Natural killer cell treated with Interleukin-12 subunit alpha and Interleukin-12 subunit beta and Interleukin-15 and Interleukin-18, amount 100 ng/mL, for 72 hours (primary cell): ENCODE measurements at places on chromosomes 1 and 21. TPM values are rescaled to one million over a fixed set of nuclear protein-coding genes. Genes with fewer than 3 reads are reported as not detected.

DNA sequence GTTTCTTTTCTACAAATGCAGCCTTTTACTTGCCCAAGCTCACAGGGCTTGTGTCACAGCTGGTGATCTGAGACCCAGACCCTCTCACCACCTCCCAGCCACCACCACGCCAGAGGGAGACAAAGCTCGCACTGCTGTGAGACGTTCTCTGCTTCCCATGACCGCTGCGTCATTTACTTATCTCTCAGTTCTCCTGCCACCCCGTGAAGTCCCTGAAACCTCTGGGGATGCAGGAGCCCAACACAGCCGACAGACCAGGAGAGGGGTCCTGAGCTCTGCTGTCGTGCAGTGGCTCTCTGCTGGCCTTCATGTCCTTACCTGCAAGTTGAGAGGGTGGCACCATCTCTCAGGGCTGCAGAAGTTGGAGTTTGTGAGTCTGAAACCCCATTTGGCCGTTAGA lies 77.7 kb downstream of the SLC16A1 start:
- DNase-seq, result no peak

DNA sequence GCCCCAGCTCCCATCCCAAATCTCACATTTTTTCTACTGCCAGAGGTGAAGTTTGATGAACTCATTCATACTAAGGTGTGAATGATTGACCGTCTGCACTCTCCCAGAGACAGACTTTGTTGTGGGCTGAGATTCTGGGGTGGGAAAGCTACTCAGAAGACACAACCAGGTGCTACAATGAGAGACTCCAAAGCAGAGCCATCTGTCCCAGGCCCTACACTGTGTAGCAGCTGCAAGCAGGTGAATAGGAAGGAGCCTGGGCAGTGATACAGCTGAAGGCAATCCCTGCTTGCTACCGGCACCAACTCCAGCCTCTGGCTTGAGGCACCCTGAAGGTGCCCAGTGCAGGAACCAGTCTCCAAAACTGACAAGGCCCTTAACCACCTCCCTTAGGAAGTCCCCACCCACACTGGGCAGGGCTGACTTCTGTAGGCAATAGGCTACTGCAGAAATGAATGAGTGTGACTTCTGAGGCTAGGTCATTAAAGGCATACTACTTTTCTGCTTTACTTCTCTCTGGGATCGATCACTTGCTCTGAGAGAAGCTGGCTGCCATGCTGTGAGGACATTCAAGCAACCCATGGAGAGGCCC lies 79.7 kb upstream of the RUNX3 start:
- no peak for DNase-seq

- no peak for DNase-seq
These were observed 22.0 kb upstream of the KIF26B start for GRCh38 chr1:245132771-245133170.

GRCh38 chr1:59384443-59384842 lies 87.5 kb downstream of the FGGY start:
- DNase-seq, result no peak

- no peak for DNase-seq
These were observed 14.5 kb downstream of the HHAT start for GRCh38 chr1:210342986-210343780.

- DNase-seq, result no peak
These were observed 7.9 kb upstream of the TIPRL start for GRCh38 chr1:168170564-168171508.

DNA sequence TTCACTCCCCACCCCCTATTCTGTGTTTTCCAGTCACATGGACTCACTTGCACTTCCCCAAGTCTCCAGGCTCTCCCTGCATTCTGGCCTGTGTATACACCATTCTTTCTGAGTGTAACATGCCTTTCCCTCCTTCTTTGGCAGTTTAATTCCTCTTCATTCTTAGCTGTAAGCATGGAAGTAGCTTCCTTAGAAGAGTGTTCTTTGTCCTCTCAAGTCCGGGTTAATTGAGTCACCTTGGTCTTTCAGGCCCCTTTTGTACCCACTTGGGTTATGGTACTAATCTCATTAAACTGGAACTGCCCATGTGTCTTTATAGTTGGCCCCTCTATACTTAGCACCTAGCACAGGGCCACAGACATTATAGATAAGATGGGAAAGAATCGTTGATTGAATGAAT lies 525.3 kb upstream of the ADGRL4 start:
- DNase-seq, result no peak

- no peak for DNase-seq
These were observed 40.6 kb downstream of the KCNA2 start for GRCh38 chr1:110565565-110565964.

GRCh38 chr1:39102537-39103327 lies 76.6 kb downstream of the NDUFS5 start:
- no peak for DNase-seq

DNA sequence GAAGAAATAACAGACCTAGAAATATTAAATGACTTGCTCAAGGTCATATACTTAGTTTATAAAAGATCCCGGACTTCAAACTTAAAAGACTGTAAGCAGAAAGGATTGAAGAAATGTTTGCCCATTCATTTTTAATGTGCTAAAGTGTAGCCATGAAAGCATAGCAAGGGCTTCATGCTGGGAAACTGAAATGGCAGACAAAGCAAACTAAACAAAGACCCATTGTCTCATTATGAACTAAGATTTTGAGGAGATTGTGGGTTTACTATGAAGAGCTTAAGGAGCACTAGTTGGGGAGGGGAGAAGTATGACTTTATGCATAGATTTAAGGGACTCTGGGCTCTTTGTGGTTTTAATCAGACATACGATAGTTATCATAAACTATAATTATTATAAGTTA lies 26.3 kb downstream of the ADAMTS1 start:
- DNase-seq, result no peak

DNA sequence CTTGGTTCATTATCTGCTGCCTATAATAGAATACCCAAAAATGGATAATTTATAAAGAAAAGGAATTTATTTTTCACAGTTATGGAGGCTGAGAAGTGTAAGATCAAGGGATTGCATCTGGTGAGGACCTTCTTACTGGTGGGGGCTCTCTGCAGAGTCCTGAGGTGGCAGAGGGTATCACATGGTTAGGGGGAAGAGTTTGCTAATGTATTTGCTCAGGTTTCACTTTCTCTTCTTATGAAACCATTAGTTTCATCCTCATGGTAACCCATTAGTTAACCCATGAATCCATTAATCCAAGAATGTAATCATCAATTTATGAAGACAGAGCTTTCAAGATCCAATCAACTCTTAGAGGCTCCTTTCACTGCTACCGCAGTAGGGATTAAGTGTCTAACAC lies 120.6 kb downstream of the DNM3 start:
- no peak for DNase-seq

The RBP7 gene
- total RNA-seq, result not detected

The BARHL2 gene
- not detected for total RNA-seq

The ATP6V1G3 gene
- not detected for total RNA-seq

The NDC1 gene
- 44.9 TPM for total RNA-seq

The HES3 gene
- total RNA-seq, result not detected

The NAV1 gene
- total RNA-seq, result 1.2 TPM

The GNAT2 gene
- total RNA-seq, result 0.64 TPM

The OR2M3 gene
- total RNA-seq, result not detected
